ENCODE measurements at places on chromosomes 13 and 19.

DNA sequence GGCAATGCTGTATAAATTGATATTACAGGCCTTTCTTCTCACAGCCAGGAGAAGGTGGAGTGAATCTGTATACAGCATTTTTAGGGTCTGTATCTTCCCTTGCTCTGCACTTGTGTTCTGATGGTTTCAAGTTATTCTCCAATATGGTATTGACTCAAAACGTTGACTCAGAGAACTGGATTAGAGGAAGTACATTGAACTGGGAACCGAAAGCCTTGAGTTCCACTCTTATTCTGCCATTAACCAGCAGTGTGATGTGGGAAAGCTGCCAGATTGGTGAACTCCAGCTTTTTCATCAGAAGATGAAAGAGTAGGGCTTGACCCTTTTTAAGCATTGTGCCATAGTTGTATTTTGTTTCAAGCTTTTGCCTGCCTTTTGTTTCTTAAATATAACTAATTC lies 167.7 kb downstream of the SPRY2 start:
- no peak for DNase-seq

- no peak for DNase-seq
Observed at GRCh38 chr13:28421676-28422410, 73.1 kb downstream of the FLT1 start.

DNA sequence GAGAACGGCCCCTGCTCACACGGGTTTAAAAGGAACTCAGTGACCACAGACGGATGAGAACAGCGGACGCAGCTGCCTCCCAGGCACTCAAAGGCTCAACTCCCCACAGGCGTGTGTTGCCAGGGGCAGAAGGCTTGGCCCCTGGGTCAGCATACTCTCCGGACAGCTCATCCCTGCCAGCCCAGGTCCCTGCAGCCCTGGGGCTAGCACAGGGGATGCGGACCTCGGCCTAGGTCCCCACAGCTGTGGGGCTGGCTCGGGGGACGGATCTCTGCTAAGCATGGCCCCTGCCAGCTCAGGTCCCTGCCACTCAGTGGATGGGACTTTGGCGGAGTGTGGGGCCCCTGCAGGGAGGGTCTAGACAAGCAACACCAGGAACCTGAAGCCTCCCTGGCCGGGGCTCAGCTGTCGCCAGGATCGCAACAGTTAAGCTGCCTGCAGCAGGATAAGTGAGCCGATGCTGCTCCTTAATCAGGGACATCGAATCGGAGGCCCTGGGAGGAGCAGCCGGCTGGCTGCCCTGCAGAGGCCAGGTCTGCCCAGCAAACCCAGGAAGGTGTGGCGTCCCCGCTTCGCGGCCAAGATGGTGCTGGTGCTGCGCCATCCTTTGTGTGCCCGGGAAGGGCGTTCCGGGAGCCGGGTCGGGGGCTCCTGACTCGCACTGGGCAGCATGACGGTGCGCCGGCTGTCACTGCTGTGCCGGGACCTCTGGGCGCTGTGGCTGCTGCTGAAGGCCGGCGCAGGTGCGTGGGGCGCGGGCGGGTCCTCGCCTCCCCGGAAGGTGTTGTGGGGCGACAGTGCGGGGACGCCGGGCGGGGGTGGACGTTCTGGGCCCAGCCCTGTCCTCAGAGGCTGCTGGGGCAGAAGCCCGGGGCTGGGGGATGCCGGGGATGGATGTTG lies 32.5 kb downstream of the MCF2L start:
- DNase-seq, result no peak

DNA sequence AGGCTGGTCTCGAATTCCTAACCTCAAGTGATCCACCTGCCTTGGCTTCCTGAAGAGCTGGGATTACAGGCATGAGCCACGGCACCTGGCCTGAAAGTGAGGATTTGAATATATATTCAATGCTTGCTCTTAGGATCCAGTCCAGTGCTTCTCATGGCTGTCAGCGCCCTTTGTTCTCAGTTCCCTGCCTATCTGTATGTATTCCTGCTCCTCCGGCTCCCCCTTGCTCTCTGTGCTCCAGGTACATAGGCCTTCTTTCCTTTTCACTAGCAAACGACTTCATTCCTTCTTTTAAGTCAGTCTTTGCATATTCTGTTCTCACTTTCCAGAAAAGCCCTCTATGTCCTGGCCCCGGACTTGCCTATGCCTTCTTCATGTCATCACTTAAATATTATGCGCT lies 232.8 kb downstream of the DACH1 start:
- no peak for DNase-seq

- peak; percentile 85 for DNase-seq
Observed at GRCh38 chr19:4089400-4089908, 22.8 kb upstream of the ZBTB7A start.

- DNase-seq, result no peak
Observed at GRCh38 chr19:17720440-17720839, 1.2 kb downstream of the MAP1S start.

DNA sequence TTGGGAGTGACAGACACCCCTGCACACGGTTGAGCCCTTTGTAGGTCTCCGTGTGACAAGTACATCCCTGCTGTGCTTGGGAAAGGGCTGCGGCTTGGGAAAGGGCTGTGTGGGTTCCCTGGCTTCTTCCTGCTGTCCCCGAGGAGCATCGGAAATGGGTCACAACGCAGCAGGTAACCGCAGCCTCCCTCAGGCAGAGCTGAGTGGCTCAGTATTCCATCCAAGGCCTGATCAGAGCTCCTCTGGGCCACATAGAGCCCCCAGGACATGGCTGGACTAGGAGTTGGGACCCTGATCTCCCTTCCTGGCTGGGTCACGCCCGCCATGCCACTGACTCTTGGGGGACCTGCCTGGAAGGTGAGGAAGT lies 16.3 kb downstream of the TECR start:
- no peak for DNase-seq

DNA sequence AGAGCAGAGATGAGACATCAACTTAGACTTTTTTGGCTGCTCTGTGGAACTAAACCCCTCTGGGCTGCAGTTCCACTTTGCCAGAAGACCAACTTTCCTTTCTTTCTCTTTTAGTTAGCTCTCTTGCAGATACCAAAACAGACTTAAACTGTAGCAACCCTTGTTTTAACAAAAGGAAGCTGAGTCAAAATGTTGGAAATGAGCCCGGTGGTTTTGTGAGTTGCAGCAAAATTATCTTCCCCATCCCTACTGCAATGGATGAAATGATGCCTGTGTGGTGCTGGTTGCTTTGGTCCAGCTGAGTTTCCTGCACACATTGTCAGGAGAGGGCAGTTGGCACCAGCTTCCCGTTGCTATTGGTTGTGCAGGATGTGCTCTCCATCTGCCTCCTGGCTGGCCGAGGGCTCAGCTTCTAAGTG lies 115.3 kb downstream of the LRCH1 start:
- DNase-seq, result no peak

- peak; percentile 91 for DNase-seq
Observed at GRCh38 chr19:1513499-1514294, 878 bp upstream of the ADAMTSL5 start.
